A673 (cell line): ENCODE measurements at places on chromosomes 13 and 19.
A peak's percentile ranks its signal among the peaks of the same experiment; 100 is the strongest.

DNA sequence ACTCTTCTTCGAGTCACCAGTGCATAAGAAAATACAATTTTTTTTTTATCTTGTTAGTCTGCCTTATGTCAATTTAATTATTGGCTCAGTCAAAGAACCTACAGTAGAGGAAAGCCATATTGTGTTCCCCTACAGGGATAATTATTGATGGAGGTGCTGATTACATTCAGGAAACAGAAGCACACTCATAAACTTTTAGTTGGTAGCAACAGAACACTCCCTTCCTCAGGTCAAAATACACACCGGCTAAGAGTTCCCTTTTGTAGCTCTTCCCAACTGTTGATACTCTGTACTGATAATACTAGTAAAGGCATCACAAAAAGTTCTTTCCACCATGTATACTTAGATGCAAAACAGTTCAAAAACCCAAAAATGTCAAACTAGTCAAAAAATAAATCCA lies 18.4 kb downstream of the FOXO1 start:
- peak; percentile 20 for DNase-seq

DNA sequence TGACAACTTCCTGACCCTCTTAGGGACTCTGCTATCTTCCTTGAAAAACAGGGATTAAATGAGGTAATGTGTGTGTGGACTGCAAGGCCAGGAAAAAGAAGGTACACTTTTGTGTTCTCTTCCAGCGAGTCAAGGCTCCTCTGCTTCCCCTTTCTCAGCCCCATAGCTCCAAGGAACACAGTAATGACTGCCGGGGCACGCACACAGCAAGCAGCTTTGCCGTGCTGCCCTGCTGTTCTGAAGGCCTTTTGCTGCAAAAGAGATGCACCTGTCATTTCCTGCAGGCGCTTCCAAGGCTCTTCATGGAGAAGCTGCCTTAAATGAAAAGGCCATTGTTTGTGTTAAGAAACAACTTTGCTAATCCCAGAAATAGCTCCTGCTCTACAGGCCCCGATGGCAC lies 84.6 kb downstream of the CYSLTR2 start:
- DNase-seq = no peak

DNA sequence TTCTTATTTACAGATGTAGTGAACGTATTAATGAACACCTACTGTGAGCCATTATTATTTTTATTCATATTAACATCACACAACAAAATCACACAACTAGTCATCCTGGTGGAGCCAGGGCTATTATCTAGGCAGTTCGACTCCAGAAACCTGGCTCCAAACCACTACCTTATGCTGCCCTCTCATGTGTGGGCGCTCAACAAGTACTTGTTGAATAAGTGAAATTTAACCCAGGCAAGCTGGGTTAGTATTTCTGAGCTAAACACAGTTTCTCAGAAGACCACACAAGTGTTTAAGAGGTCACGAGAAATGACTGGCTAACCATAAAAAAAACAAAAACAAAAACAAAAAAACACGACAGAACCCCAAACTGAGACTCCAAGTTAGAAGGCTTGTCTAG lies 33.6 kb downstream of the MZT1 start:
- DNase-seq = no peak

- no peak for DNase-seq
These were observed 3.8 kb downstream of the GARIN5B start for GRCh38 chr19:55358943-55359908.

- no peak for DNase-seq
These were observed 49.0 kb upstream of the N4BP2L1 start for GRCh38 chr13:32476892-32477291.

DNA sequence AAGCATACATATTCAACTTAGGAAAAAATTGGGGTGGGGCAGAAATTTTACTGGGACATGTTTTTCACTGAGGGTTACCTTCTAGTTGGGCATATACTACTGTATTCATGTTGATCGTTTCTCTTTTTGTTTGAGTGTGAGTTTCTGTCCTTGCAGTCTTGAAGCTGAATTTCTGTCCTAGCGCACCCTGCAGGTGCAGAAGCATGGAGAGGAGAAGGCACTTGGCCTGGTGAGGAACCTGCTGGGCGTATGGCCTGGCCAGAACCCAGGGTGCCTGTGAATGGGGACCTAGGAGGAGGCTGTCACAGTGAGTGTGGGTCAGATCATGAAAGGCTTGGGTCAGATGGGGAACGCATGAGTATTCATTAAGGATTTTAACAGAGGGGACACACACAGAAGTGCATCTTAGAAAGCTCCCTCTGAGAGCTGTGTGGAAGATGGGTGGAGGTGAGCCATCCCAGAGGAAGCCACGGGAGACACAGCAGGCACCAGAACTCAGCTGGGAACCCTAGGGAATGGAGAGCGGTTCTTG lies 36.8 kb downstream of the SERP2 start:
- no peak for DNase-seq
